NCI-H2081 treated with DMSO at 0.1 percent for 48 hours (cell line): ENCODE measurements at places on chromosomes 16 and 17.

GRCh38 chr16:12794486-12795387 is 8.9 kb downstream of the CPPED1 start:
- DNase-seq, result no peak

DNA sequence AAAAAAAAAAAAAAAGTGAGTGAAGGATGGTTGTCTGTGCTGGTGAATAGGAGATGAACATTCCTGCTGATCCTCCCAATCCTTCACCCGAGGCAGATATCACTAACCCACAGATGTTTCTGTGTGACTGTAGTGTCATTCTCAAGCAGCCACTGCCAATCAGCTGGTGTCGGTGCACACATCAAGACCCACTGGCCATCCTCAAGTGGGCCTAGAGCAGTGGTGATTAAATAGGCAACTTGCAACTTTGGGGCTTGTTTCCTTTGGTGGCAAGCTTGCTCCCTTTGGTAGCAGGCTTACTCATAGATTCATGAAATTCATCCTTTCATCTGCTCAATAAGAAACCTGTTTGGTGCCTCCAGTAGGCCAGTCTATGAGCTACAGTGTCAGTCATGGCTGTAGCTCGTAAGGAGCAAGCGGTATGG is 51.1 kb upstream of the LGALS9 start:
- DNase-seq, result no peak

DNA sequence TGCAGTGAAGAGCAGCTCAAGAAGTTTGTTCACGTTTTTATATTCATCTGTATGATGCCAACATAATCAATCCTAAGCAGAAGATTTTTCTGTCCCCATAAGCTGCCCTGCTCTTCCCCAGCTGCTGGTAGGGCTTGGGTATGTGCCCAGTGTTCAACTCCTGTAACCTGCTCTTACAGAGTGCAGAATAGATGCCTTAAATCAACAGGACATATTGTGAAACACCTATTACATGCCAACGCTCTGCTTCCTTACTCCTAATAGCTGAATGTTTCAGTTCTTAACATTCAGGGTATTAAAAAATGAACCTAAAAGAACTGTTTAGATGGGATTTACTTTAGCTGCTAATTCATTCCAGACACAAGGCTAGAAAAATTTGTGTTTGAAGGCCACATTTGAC is 190.9 kb downstream of the HS3ST3A1 start:
- DNase-seq, result no peak

DNA sequence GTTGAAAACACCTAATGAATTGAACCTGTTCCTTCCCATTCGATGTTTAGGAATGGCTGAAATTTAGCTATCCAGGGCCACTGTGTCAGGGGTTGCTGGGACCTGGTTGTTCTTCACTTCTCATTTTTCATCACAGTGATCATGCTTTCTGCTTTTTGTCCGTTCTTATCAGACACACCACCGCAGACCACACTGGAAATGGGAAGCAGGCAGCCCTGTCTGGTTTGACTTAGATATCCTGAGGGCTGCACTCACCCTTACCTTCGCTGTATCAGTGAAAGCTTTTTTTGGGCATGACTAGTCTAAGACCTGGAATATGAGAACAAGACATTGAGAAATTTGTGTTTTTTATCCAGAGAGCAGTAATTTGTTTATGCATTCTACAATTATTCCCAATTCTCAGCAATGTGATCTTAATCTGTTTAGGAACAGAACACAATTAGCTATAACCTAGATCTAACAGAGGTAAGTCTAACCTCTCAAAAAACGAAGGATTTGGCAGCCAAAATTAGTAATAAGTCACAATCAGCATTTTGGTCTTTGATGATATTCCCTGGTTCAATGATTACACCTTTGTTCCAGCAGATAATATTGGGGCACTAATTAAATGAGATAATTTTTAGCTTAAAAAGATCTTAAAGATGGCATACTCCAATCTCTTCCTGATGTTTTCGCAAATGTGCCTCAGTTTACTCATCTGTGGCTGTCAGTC is 126.0 kb upstream of the GOT2 start:
- DNase-seq, result no peak

- DNase-seq, result no peak
These were observed 62.3 kb downstream of the PHKB start for GRCh38 chr16:47523342-47524006.

DNA sequence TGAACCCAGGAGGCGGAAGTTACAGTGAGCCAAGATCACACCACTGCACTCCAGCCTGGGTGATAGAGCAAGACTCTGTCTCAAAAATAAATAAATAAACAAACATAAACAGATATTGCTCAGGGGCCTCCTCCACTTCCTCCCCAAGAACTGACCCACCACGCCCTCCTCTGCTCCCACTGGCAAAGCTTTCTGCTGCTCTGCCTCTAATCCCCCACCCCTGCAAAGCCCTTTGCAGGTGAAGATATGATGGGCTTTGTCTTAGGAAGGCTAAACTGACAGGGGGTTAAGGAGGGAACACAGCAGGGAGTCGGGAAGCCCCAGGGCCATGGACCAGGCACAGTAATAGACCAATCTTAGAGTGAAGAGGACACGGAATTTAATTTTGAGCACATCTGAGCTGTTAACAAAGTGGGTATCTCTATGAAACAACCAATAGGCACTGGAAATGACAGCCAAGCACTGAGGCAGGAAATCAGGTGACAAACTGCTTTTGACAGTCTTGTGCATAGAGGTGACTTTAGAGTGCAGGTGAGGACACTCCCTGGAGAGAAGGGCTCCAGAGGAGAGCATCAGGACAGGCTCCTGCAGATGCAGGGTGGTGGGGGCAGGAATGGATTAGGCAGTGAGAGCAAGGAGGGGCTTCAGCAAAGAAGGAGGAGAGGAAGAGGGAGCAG is 6.4 kb upstream of the CD300LD start:
- DNase-seq, result no peak

DNA sequence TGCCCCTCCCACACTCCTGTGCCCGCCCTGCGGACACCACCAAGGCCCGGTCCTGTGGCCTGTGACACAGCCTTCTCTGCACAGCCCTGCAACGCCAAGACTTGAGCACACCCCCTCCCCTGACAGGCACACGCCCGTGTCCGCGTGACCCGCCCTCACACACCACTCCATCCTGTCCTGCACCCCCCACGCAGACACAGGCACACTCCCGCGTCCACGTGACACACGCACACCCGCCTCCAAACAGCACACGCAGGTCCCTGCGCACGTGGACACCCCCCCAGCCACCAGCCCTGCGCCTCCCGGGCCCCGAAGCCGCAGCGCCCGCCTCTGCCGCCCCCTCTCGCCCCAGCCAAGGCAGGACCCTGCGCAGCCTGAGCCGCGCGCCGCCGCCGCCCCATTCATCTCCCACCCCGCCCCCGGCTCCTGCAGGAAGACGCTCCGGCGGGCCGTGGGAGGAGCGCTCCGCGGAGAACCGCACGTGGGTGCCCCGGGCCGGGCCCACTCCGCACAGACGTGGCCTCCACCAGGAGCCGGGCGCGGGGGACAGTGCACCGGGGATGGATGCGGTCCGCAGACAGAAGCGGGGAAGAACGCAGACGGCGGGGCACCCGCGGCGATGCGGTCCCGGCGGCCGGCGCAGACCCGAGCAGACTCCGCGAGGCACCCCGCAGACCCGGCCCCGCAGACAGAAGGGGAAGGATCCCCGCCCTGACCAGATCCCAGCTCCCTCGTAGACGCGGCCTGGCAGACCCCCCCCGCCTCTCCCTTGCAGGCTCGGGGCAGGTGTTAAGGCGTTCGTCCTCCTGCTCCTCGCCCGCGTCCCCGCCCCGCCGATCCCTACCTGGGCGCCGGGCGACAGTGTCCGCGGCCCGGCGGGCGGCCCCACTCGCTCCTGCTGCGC is 506 bp downstream of the CAMKK1 start:
- no peak for DNase-seq

DNA sequence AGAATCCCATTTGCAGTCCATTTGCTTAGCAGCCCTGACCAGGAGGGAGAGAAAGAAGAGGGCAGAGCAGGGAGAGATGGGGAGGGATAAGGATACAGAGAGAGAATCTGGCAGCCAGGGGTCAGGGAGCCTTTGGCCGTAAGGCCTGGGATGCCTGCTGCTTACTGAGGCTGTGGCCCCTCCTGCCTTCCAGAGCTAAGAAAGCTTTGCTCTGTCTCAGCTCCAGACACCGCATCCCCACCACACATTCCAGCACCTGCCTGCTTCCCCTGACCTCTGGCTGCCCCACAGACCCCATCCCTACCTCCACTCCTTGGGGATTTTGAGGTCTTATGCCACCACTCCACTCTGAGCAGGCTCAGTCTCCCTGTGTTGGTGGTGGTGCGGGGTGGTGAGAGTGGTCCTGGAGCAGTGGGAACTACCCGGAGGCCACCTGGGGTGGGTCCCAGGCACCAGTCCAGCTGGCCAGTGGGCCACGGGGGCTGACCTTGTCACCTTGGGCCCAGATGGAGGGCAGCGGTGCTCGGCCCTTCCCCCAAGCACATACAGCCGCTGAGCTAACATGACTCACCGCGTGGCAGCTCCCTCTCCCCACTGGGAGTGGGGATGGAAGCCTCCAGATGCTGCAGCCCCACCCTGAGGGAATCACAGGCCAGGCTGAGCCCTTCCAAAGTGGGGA is 58.3 kb downstream of the RAI1 start:
- no peak for DNase-seq

DNA sequence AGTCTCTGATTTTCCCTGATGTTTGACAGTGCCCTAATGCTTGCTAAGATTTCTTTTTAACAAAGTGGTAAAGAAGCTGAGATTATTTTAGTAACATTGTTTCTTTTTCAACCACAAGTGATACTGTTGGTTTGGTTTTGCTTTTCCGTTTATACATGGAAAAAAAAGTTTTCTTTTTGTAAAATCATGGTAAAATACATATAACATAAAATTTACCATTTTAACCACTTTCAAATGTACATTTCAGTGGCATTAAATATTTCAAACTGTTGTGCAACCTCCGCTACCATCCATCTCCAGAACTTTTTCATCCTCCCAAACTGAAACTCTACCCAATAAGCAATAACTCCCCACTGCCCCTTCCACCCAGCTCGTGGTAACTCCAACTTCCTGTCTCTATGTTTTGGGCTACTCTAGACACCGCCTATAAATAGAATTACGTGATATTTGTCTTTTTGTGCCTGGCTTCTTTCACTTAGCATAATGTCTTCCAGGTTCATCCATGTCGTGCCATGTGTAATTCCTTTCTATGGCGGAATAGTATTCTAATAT is 4.6 kb downstream of the CIITA start:
- no peak for DNase-seq

DNA sequence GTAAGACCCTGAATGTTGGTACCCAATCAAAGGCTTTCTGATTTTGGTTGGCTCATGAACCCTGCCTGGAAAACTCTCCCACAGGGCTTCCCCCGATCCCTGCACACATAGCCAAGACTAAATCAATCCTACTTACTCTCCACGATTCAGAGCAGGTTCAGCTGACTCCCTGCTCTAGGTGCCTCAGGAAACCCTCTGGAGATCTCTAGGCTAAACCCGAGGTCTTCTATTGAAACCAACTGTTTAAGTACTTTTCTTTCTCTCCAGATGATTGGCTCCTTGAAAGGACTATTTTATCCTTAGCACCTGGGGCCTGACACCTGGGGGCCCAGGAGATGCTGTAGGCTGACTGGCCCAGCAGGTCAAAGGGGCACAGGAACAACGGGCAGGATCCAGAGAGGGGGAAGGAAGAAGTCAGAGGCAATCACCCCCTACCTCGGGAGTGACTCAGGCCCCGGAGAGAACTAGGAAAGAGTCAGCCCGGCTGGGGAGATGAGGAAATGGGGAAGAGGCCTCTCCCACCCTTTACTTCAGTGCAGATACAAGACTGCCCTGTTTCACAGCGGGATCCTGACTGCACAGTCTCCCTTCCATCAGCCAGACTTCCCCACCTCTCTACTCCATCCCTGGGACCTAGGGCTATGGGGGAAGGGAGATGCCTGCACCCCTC is 2.0 kb downstream of the TBC1D10B start:
- no peak for DNase-seq

- no peak for DNase-seq
These were observed 29.0 kb downstream of the KATNB1 start for GRCh38 chr16:57764341-57765159.

DNA sequence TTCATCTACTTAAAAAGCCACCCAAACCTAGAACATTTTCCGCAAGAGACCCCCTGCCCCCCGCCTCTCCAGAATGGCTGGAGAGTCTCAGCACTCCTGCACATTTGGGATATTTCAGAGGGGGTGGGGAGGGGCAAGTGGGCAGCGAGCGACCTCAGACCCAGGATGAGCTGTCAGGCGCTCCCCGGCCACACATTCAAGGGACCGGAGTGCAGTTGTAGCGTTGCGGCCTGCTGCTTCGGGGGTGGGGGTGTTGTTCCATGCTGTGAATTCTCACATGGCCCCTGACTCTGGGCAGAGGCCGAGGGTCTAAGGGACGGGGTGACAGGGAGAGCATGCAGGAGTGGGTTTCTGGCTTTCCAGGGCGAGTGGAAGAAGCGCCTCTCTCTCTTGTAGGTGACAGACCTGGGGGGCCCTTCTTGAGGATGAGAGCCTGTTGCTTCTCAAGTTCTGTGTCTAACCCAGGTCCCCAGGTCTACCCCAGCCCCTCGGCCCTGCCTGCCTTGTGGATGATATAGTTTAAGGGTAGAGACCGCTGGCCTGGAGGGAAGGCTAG is 231.2 kb downstream of the SEC14L1 start:
- no peak for DNase-seq

DNA sequence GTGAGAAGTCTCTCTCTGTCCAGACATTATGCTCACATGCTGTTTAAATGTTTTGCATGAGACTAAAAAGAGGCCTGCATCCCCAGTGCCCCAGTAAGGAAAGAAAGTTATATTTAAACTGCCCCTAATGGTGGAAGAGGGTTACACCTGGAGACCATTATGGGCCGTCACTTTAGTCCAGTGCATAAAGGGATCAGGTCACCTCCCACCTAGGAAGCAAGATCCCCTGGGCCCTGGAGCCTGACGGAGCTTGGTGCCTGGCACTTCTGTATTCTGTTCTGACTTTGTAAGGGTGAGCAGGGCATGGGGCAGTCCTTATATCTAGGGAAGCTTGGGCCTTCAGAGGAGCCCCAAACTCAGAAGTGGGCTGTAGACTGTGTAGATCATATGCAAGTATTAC is 67.9 kb downstream of the CPPED1 start:
- DNase-seq, result no peak

DNA sequence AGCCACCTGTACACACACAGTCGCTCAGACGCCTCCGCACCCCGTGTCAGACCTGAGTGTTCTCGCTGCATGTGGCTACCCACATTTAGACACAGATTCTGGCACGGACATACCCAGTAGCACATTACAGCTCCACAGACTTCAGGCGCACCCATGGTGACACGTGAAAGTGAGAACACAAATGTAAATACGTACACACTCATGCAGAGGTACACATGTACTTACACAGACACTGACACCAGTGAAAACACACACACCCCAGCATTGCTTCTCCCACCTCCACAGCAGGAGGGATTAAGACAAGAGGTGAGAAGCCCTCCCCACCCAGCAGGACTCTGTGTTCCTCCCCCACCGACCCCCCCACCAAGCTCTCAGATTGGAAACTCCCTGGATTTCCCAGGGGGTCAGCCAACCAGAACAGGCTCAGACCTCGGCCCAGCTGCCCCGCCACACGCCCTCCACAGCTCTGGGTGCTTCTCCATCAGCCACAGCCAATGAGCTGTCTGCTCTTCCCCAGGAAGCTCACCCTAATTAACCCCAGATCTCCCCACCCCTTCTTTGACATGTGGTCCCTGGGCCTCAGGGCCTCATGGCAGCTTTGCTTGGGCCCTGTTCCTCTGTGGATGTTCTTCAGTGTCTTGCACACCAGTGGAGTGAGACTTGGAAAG is 5.3 kb upstream of the FOXN1 start:
- DNase-seq, result no peak

GRCh38 chr17:47803201-47803600 is 18.4 kb downstream of the OSBPL7 start:
- no peak for DNase-seq
